ENCODE measurements at places on chromosomes 7 and 10.

- DNase-seq, result no peak
These were observed 89.8 kb upstream of the LRRC4 start for GRCh38 chr7:128120976-128121490.

GRCh38 chr10:13526948-13527863, 1.6 kb downstream of the BEND7 start:
- peak; percentile 71 for DNase-seq

DNA sequence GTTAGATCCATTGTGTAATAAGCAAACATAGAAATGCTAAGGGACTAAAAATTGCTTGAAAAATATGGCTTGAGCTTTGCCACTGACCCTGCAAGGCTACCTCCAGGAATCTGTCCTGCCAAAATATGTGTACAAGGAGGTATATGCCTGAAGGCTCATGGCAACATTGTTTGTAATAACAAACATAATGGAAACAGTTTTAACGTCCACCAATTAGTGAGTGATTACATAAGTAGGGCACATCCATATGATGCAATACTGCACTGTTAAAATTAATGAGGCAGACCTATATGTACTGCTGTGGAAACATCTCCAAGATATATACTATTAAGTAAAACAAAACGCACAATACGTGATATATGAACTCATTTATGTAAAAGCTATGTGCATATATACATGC, 13.1 kb upstream of the GOT1 start:
- no peak for DNase-seq

DNA sequence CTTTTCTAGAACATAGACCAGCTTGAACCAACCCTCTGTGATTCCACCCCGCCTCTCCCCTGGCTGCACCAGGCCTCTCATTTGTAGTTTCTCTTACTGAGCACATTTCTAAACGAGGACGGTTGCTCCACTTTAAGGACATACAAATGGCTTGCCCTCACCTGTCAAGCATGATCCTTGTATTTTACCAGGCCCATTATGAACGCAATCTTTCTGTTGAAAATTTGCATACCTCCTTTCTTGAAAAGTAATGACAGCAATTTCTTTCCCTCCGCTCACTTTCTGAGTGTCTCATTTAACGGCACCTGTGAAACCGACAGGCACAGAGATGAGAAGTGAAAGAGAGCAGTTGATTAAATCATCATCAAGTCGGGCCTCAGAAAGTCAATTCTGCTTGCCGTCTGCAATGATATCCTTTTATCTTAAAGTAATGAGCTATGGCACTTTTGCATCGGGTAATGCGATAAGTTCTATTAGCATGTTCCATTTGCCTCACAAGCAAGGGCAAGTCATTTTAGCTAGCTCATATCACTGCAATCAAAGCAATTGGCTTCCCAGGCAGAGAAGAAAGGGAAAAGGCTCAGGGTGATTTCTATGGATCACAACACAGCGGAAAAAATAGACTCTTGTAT, 705.6 kb upstream of the GALNT17 start:
- DNase-seq, result no peak

GRCh38 chr10:113274176-113274829, 278.6 kb upstream of the HABP2 start:
- DNase-seq, result no peak

DNA sequence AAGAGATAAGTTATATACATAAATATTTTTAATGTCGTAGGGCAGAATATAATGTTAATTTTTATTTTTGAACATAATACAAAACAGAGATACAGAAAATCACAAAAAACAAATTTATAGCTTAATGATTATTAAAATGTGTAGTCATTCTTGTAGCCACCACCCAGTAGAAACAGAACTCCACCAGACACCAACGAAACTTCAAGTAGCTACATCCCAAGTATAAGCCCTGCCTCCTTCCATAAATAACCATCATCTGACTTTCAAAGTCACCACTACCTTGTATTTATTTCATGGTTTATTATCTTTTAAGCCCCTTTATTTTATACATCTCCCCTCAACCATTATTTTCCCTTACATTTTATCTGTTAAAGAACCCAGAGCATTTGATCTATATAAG, 111.9 kb upstream of the ZWINT start:
- DNase-seq, result no peak

DNA sequence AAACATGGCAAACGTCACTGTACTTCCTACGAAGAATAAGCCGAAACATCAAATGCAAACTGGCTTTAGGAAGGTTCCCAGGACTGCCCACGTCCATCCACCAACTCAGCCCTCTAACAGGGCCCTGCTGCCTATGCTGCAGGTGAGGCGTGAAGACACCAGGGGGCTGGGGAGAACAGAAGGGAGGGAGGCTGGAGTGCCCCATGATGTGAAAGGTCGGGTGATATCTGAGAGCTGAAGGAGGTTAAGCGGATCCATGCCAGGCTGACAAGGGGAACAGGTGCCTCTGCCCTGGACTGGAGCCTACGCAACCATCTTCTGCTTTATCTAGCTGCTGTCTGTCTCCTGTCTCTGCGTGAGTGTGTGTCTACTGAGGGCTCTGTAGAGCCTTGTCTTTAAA, 40.2 kb upstream of the ATP6V0A4 start:
- no peak for DNase-seq

DNA sequence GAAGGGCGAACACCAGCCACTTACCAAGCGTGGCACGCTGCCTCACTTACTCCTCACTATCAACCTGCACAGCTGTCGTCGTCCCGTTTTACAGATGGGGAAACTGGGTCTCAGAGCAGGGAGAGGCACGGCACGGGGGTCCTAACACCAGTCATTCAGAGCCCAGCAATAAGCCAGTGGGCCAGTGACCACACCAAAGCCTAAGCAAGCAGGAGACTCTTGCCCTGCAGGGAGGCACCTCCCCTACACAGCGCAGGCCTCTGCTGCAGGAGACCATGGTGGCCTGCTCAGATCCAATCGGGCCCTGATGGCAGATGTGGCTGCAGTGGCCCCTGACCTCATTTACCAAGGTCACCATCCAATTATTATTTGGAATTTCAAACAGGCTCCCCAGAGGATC, 4.8 kb downstream of the SLIT1 start:
- no peak for DNase-seq

- DNase-seq, result no peak
These were observed 518.2 kb downstream of the DNAJB6 start for GRCh38 chr7:157855016-157855415.

DNA sequence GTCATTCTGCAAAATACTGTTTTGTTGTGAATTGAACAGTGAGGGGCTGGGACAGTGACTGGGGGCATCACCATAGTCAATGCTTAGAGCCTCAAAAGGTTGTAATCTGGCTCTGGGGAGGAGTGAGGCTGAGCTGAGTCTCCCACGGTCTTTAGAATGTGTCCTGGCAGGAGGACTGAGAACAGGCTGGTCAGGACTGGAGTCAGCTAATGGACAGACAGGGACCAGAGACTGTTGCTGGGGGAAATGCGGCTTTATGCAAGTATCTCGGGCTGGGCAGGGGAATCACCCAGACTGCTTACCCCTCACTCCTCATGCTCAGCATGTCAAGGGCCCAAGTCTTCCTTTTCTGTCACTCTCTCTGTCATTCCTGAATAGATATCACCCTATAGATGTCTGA, 346.5 kb downstream of the TYW1 start:
- no peak for DNase-seq

DNA sequence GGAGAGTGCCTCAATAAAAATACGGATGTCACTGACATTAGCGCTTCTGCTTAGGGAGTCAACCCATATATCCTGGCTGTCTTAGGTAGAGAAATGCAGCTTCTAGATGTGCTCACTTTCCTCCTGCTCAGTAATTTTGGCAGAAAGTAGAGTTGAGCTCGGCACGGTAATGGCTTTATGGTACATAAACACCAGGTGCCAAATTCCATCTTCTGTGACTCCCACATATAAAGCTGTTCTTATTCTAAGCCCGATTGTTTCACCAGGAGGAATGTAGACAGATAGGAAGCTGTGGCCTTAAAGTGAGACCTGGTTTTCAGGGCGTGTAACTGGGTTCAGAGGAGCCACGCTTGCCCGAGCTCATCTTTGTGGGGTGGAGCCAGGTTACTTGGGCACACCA, 143.7 kb downstream of the CREB5 start:
- DNase-seq, result no peak

GRCh38 chr10:95336702-95337101, 45.9 kb upstream of the PDLIM1 start:
- no peak for DNase-seq

DNA sequence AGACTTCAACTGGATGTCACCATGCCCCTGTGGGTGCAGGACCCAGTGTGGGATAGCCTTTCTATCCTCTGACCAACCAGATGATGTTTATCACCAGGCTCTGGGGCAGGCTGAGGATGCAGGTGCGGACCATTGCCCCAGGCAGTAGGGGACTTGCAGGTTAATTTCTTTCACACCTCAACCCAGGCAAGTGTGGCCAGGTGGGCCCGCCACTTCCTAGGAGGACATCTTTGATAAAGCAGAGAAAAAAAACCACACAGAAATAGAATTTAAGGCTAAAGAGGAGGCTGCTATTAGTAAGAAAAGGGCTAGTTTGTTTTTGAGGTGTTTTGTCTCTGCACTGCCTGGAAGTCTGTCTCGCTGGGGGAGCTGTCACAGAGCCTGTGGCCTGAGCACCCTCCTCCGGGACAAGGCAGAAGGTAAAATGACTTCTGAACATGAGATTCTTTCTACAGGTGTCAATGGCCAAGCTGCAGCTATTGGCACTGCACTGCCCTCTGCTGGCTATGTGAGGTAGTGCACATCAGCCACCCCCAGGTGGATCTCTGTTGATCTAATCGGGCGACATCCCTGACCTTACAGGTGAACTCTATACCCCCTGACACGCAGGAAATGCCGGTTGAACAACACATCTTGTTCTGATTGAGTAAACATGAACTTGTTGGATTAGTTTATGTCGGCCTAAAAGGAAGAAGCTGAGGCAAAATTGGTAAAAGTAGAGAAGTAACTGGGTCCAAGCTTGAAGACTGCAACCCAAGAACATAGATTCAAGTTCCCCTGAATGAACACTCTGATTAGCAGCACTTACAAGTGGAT, 21.0 kb downstream of the UPP1 start:
- peak; percentile 75 for DNase-seq

GRCh38 chr7:82345886-82346285, 97.7 kb downstream of the CACNA2D1 start:
- peak; percentile 9 for DNase-seq

DNA sequence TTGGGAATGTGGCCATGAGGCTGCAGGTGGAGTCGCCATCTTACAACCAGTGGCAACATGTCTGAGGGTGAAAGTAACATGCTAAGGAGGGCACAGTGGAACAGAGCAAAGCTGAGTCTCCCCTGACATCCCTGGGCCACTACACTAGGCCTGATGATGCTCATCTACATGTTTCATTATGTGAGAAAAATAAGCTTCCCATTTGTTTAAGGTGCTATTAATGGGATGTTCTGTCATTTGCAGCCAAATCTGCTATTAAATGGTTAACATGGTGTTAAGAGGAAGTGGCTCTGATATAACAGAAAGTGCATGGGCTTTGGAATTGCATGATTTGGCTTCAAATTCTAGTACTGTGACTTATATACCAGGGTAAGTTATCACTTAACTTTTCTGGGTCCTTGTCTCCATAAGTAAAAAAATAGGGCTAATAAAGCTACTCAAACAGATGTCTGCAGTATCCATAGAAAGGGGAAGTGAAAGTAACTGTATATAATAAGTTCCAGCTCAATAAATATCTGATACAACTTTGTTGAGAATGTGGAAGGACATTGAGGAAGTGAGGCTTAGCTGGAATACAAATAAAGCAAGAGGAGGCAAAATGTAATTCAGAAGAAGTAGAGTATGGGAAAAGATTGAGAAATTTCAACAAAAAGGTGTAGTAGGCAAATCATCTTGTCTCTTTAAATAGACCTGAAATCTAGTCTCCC, 158.9 kb downstream of the RTKN2 start:
- no peak for DNase-seq

GRCh38 chr10:49138361-49138891, 4.6 kb upstream of the FAM170B start:
- DNase-seq, result peak; percentile 25

DNA sequence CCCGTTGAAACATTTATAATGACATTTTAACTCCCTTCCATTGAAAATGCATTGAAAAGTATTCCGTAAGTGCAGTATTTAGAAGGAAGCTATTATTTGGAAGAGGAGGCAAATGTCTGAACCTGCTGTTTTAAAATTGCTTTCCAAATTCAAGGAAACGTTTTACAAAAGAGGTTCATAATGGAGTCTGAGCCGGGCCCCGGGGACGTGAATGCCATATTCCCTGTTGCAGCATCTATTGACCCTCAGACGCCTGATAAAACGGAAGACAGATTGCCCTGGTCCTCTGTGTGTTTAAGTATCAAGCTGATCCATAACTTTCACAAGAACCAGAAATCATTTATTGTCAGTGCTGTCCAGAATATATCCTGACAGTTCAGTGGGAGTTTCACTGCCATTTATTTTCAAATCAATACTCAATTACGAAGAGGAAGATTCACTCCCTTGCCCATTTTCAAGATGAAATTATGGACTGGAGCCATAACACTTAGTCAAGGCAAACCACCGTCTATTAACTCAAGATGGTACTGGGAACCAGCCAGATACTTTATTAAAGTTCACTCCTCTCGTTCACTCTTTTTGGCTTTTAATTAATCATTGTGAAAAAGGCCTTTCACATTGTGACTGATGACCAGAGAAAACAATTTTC, 435.7 kb upstream of the PFKP start:
- DNase-seq, result no peak

- peak; percentile 39 for DNase-seq
These were observed 55.3 kb downstream of the CPVL start for GRCh38 chr7:29090836-29091601.

DNA sequence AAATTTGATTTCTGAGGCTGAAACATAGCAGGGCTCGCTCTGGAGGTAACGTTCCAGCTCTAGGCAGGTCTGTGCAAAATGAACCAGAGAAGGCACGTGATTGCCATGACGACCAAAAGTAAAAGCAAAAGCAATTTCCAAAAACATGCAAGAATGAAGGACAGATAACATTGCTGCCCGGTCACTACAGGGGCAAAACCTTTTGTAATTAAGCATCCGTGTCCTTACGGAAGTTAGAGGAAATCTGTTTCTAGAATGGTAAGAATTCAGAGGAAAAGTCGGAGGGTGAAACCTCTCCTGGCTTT, 2.9 kb downstream of the KLF6 start:
- peak; percentile 78 for DNase-seq

All from astrocyte of the hippocampus (primary cell).